ENCODE measurements at places on chromosomes 16 and 17.
A peak's percentile ranks its signal among the peaks of the same experiment; 100 is the strongest.

DNA sequence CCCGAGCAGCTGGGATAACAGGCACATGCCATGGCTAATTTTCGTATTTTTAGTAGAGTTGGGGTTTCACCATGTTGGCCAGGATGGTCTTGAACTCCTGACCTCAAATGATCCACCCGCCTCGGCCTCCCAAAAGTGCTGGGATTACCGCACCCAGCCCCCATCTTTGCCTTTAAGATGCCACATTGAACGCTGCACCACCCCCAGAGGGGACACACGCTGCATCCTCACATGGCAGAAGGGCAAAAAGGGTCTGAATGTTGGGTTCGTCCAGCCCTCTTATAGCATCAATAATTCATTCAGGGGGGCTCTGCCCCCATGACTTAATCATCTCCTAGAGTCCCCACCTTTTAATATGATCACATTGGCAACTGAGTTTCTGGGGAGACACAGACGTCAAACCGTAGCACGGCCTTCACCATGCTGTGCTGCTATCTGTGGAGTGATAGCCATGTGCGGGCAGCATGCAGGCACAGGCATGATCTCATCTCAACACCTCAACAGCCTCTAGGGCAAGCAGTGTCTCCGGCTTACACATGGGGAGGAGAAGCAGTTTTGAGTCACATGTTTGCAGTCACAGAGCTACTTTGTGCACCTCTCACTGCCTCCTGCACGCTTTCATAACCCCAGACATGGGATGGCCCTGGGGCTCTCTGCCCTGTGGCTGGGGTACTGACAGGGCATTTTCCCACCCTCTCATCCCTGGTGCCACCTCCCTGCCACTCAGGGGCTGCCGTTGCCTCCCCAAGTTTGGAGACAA lies 30.0 kb downstream of the IL21R start:
- DNase-seq, result peak; percentile 57

DNA sequence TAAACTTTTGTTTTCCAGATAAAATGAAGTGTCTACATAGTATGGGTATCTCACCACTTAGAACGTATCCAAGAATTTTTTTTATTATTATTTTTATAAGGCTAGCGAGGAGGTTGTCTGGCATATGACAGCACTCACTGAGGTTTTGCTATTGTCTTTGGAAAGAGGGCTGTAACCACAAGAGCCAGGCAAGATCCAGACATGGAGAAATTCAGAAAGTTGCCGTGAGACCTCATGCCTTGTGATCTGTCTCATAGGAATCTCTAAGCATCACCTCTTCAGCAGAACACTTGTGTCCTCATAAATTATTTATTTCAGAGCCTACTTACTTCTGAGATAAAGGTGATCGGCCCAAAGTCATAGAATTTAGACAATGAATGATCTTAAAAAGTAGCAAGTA lies 410.8 kb downstream of the CDH11 start:
- no peak for DNase-seq

DNA sequence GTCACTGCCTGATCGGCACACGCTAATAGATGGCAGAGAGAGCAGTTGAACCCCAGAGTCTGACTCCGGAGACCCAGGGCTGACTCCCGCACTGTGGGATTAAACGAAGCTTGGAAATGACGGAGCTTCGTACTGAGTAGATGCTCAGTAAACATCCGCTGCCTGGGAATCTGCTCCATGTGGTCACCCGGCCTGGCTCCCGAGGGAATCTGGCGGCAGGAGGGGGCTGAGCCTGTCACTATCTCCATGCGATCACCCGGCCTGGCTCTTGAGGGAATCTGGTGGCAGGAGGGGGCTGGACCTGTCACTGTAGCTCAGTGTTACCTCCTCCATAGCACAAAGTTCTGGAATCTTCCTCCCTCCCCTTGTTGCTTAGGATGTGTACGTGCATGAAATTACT lies 139.7 kb upstream of the CIBAR2 start:
- DNase-seq, result no peak

DNA sequence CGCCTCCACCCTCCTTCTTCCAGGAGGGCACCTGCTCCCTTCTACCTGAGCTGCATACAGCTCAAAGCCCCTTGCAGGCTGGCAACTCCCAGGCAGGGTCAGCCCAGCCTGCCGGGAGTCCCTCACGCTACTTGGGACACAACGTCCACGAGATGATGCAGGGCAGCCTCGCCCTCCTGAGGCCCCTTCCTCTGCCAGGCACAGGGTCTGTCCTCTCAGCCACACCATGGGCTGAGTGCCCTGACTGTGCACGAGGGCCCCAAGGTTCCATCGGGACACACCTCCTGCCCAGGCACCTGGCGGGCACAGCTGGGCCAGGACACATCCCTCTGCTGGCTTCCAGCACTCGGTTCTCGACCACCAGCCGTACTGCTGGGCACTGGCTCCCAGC lies 30.9 kb upstream of the ZC3H18 start:
- DNase-seq, result no peak

DNA sequence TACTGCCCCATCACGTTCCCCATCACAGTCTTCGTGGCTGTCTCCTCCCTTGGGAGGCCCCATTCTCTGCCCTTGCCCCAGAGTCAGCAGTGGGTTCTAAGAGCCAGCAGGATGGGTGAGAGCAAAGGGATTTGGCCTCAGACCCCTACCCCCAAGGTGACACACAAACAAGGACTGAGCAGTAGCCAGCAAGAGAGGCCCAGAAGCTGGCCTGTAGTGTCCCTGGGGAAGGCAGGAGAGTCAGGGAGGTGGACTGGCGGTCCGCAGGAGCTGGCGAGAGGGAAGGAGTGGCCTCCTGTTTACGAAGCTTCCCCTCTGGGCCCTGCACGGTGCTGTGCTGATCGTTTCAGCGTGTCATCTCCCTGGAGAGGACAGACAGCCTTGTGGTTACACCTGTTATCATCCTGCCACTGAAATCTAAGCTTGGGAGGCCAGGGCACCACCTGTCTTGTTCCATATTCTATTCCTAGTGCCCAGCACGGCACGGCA lies 8.4 kb downstream of the WDR81 start:
- DNase-seq, result no peak

GRCh38 chr17:45977976-45978626 lies 20.9 kb upstream of the STH start:
- DNase-seq, result no peak

DNA sequence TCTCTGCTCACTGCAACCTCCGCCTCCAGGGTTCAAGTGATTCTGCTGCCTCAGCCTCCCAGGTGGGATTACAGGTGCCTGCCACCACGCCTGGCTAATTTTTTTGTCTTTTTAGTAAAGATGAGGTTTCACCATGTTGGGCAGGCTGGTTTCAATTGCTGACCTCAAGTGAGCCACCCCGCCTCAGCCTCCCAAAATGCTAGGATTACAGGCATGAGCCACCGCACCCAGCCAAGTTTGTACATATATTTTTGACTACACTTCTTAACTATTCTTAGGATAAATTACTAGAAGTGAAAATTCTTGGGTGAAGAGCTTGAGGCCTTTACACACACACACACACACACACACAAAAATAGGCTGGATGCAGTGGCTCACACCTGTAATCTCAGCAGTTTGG lies 1.4 kb upstream of the ITGAM start:
- peak; percentile 37 for DNase-seq
